ENCODE measurements at places on chromosomes 11 and 22.

DNA sequence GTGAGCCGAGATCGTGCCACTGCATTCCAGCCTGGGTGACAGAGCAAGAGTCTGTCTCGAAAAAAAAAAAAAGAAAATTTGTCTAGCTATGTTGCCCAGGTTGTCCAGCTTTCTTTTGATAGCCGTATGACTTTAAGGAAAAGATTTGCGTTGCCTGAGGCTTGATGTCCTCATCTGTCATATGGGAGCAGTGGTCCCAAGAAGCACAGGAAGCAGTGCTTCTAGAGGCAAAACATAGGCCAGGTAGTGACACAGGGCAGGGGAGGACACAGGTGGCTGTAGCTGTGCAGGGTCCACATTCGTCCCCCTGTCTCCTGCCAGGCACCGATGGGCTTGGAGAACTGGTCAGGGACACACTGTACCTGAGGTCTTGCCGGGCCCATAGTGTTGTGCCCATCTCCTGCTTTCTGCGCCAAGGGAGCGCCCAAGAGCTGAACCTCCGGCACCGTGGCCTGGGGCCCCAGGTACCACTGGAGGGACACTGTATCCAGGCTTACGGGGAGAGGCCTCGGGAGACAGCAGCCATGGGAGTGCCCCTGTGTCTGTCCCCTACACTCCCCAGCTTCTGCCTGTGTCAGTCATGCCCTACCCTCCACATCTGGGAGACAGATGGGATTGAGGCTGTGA lies 1.4 kb downstream of the LRRC74B start:
- no peak for DNase-seq

- DNase-seq: no peak
These were observed 122.1 kb downstream of the TRIM44 start for GRCh38 chr11:35784699-35785098.

DNA sequence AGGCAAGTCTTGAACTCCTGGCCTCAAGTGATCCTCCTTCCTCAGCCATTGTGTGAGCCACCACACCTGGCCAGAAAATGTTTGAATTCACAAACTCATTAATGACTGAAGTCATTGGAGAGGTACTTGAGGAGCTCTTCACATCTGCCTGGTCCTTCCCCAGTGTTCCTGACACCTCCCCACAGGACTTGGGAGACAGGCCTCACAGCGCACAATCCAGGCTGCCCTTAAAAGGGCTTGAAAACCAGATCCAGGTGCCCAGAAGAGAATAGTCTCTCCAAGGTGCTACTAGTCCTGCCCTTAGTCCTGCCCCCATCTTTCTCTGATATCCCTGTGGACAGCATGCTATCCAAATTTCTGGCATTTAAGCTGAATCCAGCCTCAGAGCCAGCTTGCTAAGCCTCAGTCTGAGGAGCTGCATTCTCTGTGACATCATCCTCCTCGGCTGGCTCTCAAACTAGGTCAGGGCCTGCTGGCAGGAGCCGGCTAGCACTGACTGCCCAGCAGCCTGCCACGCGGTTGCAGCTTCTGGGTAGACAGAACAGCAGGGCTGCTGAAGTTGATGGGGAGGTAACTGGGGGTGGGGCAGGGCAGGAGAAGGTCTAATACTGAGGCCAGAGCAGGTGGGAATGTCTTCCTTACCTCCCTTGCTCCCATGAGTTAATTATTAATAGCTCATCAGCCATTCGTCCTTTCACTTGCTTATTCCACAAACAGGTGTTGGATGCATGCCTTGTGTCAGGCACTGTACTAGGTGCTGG lies 35.3 kb upstream of the NECTIN1 start:
- no peak for DNase-seq

DNA sequence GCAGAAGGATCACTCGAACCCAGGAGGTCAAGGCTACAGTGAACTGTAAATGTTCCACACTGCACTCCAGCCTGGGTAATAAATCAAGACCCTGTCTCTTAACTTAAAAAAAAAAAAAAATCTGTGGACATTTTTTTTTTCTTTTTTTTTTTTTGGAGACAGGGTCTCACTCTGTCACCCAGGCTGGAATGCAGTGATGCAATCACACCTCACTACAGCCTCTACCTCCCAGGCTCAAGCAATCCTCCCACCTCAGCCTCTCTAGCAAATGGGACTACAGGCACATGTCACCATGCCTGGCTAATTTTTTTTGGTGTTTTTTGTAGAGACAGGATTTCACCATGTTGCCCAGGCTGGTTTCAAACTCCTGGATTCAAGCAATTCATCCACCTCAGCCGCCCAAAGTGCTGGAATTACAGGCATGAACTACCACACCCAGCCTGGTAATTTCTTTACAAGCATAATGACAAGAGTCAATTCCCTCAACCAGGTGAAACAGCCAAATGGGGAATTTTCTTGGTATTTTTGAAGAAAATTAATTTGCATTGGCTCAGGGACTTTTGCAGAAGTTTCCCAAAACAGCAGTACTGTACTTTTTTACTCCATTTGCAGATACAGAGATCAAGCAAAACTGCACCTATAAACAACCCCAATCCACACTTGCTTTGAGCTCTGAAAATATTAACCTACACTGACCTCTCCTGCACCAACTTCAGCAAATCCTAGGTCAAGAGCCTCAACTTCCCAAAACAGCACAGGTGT lies 44.0 kb downstream of the MRTFA start:
- DNase-seq: no peak

DNA sequence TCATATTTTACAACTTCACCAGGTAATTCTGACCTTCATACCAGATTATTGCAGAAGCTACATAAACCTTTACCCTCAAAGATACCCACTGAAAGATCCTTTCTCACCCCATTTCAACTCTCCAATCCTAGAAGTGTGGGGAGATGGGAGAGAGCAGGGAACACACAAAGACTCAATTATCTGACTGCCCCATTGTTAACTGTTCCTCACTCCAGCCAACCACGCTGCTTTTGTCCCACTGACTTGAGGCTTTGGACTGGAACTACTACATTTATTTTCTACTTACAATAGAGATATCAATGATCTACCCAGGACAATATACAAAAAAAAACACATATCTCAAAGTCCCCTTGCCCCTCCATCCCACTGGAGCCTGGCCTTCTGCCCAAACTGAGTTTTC lies 44.7 kb upstream of the SLN start:
- DNase-seq: no peak

DNA sequence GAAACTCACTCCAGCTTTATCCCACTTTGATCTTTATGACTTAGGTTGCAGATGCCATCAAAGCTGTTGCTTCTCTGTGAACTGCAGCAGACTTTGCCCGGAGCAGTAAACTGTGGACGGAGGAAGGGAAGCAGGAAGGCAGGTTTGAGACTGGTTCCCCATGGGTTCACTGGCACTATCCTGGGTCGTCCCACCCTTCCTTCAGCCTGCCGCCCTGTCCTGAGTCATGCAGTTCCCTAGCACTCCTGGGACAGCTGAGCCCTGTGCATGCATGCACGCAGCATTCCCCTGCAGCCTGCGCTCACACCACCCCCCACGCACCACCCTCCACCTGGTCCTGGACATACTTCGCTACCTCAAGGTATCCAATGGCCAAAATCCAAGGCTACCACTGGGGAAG lies 23.5 kb upstream of the P2RY2 start:
- DNase-seq: no peak

DNA sequence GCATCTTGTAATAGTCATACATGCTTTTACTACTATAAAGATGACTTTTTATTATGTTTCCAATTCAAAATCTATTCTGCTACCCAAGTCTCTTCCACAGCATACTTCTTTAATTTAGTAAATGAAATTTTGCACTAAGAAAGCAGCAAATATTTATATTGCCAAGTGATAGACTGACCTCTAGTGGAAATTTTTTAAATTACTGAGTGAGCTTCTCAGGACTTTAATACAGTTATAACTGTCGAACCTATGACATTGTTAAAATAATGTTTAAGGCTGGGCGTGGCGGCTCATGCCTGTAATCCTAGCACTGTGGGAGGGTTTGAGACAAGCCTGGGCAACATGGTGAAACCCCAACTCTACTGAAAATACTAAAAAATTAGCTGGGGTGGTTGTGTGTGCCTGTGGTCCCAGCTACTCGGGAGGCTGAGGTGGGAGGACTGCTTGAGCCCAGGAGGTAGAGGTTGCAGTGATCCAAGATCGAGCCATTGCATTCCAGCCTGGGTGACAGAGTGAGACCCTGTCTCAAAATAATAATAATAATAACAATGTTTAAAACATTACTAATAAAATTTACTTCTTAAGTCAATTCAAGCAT lies 27.3 kb downstream of the STK33 start:
- no peak for DNase-seq

DNA sequence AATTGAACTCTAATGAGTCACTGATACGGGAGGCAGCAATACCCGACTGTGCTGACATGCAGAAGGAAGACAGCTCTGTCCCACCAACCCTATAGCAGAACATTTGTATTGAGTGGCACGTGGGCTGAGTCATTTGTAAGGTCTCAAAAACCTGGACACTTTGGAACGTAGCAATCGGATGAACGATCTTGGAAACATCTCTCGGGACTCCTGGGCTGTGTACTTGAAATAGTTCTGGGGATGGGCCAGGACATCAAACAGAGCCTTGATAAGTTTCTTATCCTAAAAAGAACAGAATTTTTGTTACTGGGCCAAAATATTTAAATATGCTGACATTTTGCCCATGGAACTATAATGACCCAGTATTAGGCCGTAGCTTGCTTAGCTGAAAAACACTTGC lies 17.1 kb upstream of the NRIP3 start:
- no peak for DNase-seq

- no peak for DNase-seq
These were observed 16.5 kb upstream of the OR9G4 start for GRCh38 chr11:56764976-56765375.

DNA sequence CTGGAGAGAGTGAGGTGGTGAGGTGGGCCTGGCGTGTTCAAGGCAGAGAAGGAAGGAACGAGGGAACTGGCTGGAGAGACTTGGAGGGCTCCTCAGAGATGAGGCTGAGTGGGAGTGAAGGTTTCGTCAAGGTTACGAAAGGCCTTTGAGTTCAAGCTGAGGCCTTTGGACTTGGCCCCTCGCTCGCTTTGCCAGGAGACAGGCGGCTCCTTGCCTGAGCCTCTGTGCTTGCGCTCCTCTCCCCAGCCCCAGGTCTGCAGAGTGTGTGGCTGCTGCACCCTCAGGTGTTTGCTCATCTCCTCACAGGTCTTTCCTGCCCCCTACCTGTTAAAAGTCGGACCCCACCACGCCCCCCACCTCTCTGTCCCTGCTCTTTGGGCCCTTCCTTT lies 91.6 kb downstream of the ATXN10 start:
- no peak for DNase-seq

DNA sequence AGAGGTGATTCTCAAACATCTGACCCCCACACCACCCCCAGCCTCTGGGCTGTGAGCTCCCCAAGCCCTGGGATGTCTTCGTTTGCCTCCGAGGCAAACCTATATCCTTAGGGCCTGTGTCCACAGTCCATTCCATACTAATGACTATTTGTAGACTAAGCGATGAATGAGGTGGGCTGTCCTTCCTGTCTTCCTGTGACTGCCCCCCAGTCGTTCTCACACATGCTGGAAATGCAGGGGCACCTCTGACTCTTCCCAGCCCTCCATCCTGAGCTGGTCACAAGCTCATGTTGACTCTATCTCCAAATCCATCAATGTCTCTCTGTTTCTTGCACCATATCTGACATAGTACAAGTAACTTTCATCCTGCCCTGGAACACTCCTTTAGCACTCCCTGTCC lies 4.8 kb downstream of the ATG16L2 start:
- no peak for DNase-seq

DNA sequence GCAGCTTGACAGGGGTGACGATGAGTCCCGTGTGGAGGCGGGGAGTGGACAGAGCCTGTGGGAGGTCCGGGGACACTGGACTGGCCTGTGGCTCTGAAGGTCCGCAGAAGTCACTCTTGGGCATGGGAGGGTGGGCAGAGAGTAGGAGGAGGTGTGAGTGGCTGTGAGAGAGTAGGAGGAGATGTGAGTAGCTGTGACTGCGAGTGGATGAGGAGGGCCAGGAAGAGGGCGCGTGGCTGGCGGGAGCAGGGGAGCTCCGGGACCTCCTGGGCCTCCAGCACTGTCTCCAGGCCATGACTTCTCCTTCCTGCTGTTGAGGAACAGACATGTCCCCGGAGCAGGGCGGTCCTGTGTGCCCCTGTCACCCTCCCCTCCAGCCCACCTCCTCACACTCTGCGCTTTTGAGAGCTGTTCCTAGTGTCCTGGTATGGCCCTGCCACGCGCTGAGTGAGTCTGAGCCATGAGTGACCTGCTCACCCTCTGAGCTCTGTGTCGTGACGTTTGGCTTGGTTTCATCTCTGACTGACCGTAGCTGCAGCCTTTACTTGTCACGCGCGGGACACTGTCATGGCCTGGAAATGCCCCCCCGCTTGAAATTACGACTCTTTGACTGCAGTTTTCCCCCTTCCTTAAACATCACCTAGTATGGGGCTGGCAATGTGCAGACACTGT lies 391.5 kb downstream of the TBC1D22A start:
- no peak for DNase-seq

- no peak for DNase-seq
These were observed 3.1 kb upstream of the APOBEC3G start for GRCh38 chr22:39073981-39074380.

DNA sequence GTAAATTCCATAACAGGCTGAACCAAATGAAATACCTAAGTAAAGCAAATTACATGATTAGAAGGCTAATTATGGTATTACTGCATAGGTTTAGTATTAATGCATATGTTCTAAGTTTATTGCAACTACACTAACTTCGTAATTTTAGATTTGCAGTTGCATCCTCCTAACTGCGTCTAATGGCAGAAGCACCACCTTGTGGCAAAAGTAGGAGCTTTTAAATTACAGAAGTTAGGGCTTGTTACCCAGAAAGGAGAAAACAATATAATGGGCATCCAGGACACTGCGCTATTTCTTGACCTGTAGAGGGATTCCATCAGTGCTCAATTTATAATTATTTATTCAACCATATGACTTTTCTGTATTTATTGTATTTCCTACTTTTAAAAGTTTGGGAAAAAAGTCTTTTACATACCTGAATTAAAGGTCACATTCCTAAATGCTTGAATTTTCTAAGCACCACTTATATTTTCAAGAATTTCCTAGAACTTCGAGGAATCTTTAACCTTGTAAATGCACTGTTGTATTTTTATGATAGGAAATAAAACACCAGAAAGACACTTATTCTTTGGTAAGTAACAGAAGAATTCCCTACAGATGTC lies 16.3 kb upstream of the GPR83 start:
- DNase-seq: no peak

DNA sequence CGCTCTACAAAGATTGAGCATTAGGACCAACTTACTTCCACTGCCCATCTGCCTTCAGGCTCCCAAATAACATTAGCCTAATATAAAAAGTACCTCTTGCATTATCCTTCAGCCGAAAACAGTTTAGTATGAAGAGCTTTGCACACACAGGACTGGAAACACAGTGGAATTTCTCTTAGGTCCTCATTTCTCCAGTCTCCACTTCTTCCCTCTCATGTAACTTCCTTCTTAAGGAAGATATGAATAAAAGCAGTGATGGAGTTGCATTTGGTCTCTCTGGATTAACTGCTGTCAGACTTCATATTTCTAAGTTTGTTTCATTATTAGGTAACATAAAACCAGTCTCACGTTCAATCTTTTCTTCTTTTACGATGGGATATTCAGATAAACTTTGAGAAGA lies 5.6 kb upstream of the MPEG1 start:
- no peak for DNase-seq

Measured in stimulated activated CD4-positive, alpha-beta T cell treated with anti-CD3 and anti-CD28 coated beads, Interleukin-12 subunit alpha, Interleukin-12 subunit beta, amount 100 ng/mL, for 24 hours (primary cell).